Epithelial cell of proximal tubule (primary cell): ENCODE measurements at places on chromosomes 5 and 9. TPM values are rescaled to one million over a fixed set of nuclear protein-coding genes. Genes with fewer than 3 reads are reported as not detected.
A peak's percentile ranks its signal among the peaks of the same experiment; 100 is the strongest.

Gene GGTA1
- total RNA-seq: 0.14 TPM in 1 of 2 replicates, not detected in the other

Gene PCDHB7
- total RNA-seq: not detected in 2 replicates

Gene RASEF
- total RNA-seq: 11.6 and 12.2 TPM in 2 replicates

- no peak for DNase-seq
Observed at GRCh38 chr9:77175151-77175550, 2.2 kb upstream of the VPS13A start.

- DNase-seq: no peak
Observed at GRCh38 chr5:160272889-160273288, 39.5 kb downstream of the CCNJL start.

DNA sequence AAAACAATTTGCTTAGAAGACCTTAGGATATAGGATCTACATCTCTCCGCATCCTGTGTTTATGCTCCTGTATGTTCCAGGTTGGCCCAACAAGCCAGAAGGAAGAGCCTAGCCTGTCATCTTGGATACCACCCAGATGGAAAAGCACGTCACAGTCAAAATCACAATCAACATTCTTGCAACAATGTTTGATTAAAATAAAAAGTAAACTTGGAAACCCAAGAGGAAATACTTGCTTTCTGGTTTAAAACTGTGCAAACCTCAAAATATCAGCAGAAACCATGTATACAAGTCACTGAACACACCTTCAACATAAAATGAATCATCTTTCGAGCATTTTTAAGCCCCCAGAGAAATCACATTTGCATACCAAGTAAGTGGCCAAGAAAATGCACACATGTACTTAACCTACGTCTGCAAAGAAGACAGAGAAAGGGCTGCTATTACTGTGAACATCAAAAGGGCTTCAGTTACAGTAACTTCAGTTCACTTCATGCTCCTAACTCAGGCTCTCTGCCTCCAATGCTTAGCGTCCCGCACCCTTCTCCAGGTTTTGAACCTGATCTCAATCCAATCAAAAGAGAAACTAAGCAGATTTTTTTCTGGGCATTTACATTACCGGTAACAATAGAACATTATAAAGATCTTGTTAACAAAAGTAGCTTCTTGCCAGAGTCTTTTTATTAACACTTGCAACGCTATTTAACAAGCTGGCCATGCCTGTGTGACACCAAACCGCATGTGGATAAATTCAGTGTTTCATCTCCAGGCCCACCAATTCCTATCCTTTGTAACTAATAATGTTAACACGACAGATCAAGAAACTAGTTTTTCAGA, 1.3 kb downstream of the ENC1 start:
- DNase-seq: no peak

DNA sequence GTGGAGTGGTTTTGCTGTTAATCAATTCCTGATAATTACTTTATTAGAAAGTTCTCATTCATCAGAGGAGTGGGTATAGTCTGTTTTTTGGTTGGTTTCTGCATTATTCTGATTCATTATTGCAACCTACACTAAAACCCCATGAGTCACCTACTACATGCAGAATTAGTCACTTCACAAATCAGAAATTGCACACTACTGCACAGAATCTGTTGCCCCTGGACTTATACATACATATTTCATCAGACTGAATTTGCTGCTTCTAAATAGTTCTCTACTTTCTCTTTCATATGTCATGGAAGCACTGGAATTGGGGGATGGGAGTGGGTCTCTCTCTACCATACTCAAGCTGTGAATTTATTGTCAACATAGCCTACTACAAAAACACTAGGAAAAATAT, 585.1 kb downstream of the DNAH5 start:
- DNase-seq: peak; percentile 1

DNA sequence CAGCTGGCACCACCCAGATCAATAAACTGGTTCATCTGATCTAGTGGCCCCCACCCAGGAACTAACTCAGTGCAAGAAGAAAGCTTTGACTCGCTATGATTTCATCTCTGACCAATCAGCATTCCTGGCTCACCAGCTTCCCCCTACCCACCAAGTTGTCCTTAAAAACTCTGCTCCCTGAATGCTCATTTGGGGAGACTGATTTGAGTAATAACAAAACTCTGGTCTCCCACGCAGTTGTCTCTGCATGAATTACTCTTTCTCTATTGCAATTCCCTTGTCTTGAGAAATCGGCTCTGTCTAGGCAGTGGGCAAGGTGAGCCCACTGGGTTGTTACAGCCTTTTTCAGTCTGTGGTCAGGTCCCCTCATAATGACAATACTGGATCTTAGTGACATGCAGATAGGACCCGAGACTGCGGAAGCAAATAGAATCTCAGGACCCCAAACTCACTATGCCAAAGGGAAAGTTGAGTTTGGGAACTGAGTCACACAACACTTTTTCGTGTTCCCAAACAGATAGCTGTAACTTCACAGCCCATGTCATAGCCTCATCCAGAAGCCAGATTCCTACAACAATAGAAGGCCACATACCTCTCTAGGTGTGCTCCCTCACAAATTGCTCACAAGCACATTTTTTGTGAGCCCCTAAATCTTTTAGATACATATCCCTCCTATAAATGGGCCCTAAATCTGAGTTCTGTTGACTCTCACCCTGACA, 175.2 kb upstream of the RAI14 start:
- no peak for DNase-seq

GRCh38 chr5:150184990-150185912, 4.6 kb upstream of the SLC6A7 start:
- DNase-seq: no peak
